GOT3 (cell line): ENCODE measurements at places on chromosomes 2 and 18.

DNA sequence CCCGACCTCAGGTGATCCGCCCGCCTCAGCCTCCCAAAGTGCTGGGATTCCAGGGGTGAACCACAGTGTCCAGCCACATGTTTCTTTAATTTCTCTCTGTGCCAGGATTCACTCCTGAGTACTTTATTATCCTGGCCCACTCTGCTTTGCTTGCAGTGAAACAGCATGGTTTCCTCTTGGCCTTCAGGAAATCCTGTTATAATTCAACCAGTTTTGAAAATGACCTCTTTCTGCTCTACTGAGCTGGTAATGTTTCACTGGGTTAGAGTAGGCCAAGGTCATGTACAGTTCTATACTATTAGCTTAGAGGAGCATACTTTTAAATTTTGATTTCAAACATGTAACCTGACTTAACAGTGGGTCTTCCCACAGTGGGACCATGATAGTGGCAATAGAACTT is 90.6 kb upstream of the PELI1 start:
- no peak for DNase-seq

- DNase-seq = no peak
Observed at GRCh38 chr2:88897715-88898114, 206.2 kb downstream of the RPIA start.

GRCh38 chr18:73945130-73945792 is 202.4 kb downstream of the FBXO15 start:
- no peak for DNase-seq

DNA sequence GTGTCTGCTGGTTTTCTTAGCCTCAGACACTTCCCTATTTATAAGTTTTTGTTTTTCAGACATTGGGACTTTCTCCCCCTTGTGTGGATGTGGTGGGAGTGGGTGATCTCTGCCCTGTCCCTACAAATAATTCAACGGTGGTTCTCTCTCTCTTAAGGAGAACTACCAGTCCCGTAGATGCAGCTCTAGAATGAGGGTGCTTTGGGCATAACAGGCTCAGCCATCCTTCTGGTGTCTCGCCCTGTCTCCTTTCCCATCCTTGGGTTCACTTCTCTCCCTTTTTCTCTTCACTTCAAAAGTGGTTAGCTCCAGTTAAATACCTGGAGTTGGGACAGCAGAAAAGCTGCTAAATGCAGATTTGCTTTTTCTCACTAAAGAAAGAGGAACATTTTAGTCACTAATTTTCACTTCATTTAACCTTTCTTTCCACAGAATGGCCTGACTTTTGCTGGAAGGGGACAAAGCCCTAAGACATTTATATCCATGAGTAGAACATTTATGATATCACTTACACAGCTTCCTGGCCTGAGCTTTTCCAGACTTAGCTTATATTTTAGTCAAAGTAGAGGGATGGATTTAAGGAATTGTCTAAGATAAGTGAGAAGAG is 121.2 kb upstream of the CXCR4 start:
- DNase-seq = no peak

DNA sequence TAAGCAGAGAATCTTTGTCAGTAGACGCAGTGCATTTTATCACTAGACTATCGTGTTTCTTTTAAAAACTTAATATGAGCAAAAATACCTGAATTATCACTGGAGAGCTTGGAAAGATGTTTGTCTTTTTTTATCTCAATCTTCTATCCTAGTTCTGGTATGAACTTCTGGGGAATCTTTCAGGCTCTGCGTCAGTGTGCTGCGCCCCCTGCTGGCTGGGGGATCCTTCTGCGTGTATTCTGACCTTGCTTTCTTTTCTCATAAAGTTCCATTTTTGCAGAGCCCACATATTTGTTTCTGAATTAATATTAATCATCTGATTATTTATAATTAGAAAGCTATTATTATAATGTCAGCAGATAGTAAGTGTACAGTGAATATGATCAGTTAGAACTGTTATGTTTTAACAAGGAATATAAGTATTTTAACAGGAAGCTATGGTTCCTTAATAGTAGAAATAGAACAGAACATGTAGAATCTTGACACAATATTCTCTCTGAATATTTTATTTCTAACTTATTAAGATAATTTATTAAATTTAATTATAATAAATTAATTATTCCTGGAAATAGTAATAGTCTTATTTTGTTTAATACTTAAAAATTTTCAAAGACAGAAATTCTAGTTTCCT is 945.0 kb upstream of the CRIM1 start:
- DNase-seq = no peak

GRCh38 chr18:30886998-30887397 is 155.5 kb downstream of the DSC3 start:
- DNase-seq = no peak

- DNase-seq = no peak
Observed at GRCh38 chr2:162021516-162022058, 52.4 kb downstream of the DPP4 start.

- DNase-seq = no peak
Observed at GRCh38 chr2:154194909-154195643, 323.4 kb downstream of the GALNT13 start.

- no peak for DNase-seq
Observed at GRCh38 chr2:158501301-158501700, 44.5 kb downstream of the PKP4 start.

DNA sequence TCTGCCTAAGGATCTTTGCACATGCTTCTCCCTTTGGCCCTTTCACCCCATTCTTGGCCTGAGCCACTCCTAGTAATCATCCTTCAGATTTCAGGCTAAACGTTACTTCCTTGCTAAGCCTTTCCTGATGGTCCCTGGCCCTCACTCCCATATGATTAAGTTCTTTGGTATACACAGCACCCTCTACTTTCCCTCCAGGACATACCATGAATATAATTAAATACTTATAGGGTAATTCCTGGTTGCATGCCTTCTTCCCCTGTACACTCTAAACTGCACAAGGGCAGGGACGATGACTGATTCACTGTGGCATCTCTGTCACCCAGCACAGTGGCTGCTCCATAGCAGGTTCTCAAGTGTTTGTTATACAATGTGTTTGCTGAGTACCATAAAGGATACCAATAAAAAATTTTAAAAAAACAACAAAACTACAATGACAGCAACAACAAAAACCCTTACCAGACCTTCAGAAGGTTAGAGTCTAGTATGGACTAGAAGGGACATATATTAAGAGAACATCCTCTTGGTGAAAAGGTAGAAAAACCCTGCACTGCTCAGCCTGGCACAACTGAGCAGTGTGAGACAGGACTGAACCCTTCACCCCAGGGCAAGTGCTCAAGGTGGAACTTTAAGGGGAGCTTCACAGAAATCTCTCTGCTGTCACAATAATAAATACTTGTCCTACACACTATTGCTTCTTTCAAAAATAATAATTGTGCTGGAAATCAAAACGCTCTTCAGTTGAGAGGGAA is 76.2 kb downstream of the AAK1 start:
- DNase-seq = no peak

GRCh38 chr2:37560241-37560848 is 111.1 kb downstream of the CDC42EP3 start:
- no peak for DNase-seq

DNA sequence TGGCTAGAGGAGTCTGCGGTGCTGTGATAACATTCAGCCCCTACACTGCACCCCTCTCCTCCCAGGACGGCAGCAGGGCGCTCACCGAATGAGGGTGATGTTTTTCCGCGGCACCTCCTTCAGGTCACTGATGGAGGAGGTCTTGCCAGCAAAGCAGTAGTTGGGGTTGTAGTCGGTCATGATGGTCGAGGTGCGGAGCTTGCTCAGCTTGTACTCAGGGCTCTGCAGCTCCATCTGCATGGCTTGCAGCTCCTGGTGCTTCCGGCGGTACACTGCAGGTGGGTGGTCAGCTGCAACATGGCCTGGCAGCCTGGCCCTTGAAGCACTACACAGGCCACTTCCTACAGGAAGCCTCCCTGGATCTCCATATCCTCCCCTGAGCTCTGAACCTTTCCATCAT is 108.0 kb downstream of the CLIP4 start:
- no peak for DNase-seq

- no peak for DNase-seq
Observed at GRCh38 chr2:57602733-57603132, 443.9 kb upstream of the VRK2 start.

GRCh38 chr2:85242321-85242720 is 85.5 kb downstream of the TGOLN2 start:
- no peak for DNase-seq
